Activated naive CD4-positive, alpha-beta T cell treated with anti-CD3 and anti-CD28 coated beads, Interleukin-2, amount 50 U/mL, for 16 hours (primary cell): ENCODE measurements at places on chromosomes 7 and 10.

GRCh38 chr7:102305414-102306268 is 19.0 kb downstream of the SH2B2 start:
- no peak for DNase-seq

GRCh38 chr7:22427104-22427503 is 70.2 kb upstream of the RAPGEF5 start:
- DNase-seq, result no peak

DNA sequence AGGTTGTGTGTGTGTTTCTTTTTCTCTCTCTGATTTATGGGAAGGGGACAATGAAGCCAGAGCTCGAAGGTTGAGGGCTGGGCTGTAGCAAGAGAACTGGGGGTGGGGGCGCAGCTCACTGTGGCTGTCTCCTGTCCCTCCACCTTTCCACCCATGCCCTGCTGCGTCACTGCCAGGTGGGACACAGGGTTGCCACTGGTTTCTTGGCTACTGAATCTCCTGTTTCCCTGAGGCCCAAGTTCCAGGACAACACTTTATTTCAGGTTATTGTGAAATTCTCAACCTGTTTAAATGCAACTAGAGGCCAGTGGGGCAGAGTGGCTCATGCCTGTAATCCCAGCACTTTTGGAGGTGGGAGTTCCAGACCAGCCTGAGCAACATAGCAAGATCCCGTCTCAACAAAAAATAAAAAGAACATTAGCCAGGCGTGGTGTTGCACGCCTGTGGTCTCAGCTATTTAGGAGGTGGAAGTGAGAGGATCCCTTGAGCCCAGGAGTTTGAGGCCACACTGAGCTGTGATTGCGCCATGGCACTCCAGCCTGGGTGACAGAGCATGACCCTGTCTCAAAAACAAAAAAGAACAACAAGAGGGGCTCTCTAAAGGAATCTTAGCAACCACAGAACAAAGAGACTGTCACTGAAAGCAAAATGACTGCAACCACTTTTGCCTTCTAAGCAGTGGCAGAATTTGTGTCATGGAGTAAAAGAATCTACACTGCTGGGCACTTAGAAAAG is 22.6 kb downstream of the TBATA start:
- DNase-seq, result no peak

- no peak for DNase-seq
Observed at GRCh38 chr7:159014297-159015062, 130.2 kb downstream of the VIPR2 start.

DNA sequence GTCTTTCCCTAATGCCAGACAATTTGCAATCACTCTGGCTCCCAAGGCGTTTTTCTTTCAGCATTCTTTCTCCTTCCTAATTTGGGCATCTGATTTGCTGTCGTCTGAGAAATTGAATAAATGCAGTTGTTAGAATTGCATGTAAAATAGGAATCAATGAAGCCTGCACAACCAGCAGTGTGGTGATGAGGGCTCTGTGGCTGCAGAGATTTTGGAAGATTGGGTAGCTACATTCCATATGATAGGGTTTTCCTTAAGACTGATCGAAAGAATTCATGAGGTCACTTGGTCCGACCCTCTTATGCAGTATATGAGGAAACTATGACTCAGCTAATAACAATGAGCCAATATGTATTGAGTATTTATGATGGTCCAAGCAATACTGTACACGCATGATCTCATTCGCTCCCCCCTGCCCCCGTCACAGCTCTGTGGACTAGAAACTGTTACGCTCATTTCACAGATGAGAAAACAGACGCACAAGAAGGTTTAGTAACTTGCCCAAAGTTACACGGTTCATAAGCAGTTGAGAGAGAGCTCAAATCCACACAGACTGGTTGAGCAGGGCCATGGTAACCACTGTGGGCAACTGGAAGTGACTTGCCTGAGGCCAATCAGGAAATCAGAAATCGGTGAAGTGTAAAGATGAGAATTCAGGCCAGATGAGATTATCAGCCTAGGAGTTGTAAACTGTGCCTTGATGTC is 527.2 kb downstream of the GATA3 start:
- DNase-seq, result no peak

- DNase-seq, result no peak
Observed at GRCh38 chr10:73873142-73873837, 1.1 kb downstream of the CAMK2G start.

- DNase-seq, result no peak
Observed at GRCh38 chr7:122628651-122629411, 70.1 kb downstream of the RNF133 start.

DNA sequence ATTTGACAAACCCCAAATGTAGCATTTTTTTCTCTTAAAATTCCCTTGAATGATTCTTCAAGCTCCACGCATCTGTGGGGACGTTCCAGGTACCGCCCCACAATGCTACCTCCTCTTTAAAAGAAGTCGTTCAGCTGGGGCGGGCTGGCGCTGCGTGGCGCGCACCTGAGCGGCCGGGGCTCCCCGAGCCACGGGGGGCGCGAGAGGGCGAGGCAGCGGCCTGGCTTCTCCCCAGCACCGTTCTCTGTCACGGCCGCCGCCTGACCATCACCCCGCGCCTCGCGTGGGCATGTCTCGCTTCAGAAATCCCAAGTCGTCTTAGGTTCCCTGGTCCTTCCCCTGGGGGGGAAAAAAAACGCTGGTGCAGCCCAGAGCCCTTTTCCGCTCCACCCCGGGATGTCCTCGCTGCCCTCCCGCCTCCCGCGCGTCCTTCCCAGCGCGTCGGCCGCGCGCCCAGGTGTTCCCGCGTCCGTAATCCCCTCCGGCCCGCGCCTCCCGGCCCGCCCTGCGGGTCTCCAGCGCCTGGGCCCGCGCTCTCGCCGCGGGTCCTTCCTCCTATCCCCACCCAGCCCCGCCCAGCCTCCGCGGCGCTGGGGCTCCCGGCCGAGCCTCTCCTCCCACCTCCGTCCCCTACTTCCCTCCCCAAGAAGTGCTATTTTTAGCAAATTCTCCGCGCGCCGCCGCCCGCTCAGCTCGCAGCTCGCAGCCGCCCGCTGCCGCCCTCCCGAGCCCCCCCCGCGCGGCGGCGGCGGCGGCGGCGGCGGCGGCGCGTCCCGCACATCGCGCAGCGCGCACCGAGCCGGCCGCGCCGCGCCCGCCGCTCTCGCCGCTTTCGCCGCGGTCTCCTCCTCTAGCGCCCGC is 58.7 kb upstream of the PRPS1L1 start:
- no peak for DNase-seq

GRCh38 chr10:104303594-104304355 is 34.5 kb downstream of the ITPRIP start:
- DNase-seq, result no peak

DNA sequence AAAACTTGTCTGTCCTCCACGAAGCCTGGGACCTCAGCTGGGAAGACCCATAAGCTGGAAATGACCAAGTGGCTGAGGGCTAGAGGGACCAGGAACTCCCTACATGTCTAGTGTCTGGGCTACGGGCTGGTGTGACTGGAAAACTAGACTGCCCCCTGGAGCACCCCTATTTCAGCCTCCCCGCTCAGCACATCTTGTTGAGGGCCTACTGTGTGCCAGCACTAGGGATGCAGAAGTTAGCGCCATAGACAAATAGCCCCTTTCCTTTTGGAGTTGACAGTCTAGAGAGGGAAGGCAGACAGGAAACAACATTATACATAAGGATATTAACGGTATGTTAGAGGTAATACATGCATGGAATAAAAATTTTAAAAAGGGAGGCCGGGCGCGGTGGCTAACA is 74.5 kb downstream of the TEX36 start:
- no peak for DNase-seq

- no peak for DNase-seq
Observed at GRCh38 chr10:44010873-44011602, 362.4 kb upstream of the ZNF32 start.

DNA sequence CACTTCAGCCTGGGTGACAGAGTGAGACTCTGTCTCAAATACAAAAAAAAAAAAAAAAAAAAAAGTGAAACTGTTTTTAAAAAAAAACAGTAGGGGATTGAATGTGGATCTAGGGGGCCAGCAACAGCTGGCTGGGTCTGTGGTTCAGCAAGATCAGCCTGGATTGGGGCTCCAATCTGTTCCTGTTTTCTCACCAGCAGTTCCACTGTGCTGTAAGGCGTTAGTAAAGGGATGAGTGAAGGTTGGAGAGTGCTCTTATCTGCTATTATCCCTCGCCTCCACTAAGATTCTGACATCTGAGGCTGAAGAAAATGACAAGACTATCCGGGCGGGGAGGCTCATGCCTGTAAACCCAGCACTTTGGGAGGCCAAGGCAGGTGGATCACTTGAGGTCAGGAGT is 41.6 kb upstream of the GTF2IRD1 start:
- no peak for DNase-seq

- DNase-seq, result no peak
Observed at GRCh38 chr7:28956608-28957063, 1.5 kb downstream of the TRIL start.

GRCh38 chr7:651032-651728 is 75.3 kb upstream of the DNAAF5 start:
- DNase-seq, result peak; percentile 43

- DNase-seq, result no peak
Observed at GRCh38 chr10:23379686-23380085, 35.1 kb upstream of the C10orf67 start.

GRCh38 chr10:108434559-108435252 is 1270.2 kb upstream of the SORCS1 start:
- DNase-seq, result no peak
